NCI-H2081 treated with DMSO at 0.1 percent for 48 hours (cell line): ENCODE measurements at places on chromosomes 6 and 20.

DNA sequence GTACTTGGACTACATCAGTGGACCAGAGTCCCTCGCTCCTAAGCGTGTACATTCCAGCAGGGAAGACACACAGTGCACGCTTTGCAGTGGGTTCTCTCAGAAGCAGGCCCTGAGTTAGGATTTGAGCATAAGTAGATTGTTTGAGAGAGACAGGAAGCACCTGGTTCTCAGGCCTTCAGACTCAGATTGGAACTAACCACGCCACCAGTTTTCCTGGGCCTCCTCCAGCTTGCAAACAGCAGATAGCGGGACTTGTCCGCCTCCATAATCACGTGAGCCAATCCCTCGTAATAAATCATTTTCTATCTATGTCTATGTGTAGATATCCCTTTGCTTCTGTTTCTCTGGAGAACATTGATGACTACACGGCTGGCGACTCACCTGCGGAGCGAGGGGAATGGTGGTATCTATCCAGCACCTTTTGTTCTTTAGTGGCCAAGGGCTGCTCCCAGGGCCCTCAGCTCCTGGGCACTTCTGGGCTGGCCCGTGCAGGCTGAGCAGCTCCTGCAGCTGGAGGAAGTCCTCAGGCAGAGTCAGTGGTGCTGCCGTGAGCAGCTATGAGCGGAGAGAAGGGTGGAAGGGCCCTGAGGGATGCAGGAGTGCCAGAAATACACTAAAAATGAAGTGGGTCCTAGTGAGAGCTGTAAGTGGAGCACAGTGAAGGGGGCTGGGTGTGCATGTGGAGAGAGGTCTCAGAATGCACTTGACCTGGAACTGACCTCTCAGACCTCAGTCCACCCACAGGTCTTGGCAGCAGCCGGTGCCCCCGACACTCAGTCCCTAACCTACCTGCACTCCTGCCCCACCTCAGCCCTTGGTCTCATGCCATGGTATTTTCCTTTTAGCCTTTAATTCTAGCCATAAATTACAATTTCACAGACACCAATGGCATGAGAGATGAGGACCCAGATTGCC, 76.9 kb downstream of the STK35 start:
- DNase-seq: no peak

- DNase-seq: peak; percentile 33
Measured at GRCh38 chr6:28383235-28384142, 16.1 kb downstream of the ZSCAN12 start.

DNA sequence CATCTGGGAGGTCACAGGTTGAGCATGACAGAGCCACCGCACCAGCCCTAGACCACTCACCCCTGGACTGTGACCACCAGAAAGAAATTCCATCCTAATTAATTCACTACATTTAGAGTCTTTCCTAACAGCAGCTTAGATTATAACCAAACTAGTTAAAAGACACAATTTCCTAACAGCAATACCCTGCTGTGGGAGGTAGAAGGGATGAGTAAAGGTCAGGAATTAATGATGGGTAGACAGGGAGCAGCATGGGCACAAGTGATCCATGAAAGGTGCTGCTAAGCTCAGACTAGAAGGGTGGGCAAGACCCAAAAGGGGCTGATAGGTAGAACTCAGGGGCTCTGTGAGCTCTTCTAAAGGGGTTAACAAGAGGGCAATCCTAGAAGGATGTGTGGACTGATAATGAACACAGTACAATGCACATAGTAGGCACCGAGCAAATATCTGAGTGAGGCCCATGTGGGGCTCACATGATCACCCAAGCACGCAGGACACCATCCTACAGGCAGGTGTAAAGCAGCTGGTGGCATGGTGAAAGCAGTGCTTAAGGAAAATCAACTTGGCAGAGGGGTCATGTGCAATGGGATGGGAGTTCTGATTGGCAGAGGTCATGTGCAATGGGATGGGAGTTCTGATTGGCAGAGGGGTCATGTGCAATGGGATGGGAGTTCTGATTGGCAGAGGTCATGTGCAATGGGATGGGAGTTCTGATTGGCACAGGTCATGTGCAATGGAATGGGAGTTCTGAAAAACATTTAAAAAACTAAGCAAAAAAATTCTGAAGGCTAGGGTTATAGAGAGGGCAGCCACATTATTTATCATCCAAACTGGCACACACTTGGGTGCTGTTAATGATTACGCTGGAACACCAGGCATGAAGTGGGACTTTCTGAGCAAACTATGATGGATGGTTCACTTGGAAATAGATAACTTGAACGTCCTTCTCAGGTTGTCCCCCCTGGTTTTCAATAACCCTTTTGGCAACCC, 188.2 kb upstream of the FOXQ1 start:
- DNase-seq: no peak

- DNase-seq: no peak
Measured at GRCh38 chr20:23399568-23400241, 21.6 kb downstream of the NAPB start.

DNA sequence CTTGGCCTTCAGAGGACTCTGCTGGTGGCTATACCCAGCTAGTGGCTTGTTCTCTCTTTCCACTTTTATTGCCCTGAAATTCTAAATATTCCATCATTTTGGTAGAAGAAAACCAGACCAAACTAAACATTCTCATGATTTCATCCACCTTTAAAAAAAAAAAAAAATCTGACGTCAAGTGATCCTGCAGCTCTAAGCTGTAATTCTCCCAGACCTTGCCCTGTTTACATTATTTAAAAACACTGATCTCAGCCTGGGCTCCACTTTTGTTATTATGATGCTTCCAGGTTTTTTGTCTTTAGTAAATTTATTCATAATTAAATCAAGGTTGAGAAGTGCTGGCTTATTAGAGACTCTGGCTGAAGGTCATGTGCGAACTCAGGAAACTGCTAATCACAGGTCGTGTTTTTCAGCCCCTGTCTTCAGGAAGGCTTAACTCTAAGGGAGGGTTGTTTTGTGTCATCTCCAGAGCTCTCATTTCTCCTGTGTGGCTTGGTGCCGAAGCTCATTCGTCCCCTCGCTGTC, 114.4 kb downstream of the MTHFD1L start:
- DNase-seq: no peak

GRCh38 chr20:50040432-50041245, 57.9 kb downstream of the SNAI1 start:
- no peak for DNase-seq

DNA sequence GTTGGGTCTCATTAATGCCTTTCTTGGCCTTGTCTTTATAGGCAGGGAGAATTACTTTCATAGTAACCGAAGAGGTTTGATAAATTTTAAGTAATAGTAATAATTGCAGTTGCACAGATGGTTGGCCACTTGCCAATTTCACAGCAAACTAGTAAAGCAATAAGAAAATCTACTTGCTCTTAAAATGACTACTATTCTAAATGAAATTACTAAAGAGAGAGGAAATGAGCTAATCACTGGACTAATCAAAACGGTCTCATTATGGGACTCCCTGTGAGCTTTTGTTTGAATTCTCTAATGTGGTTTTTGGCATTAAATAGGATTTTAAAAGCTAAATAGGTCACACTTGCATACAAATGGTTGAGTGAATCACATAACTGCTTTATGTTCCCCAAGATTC, 227.4 kb upstream of the PLN start:
- peak; percentile 18 for DNase-seq

DNA sequence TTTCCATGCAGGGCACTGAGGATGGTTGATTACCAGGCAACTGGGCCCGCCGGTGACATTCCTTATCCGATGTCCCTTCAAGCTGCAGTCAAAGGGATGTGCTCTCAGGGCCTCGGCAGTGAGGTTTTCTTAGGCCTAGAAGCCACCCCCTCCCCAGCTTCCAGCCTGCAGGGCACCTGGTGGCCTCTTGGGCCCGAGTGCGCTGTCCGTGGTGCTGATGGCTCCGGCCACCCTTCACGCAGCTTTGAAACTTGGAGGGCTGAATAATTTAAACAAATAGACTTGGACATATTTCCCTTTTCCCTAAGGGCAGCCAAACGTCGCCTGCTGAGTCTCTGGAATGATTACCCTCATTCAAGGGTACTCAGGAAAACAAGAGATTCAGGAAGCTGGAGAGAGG, 8.9 kb upstream of the MLN start:
- DNase-seq: no peak

- DNase-seq: no peak
Measured at GRCh38 chr6:116010386-116010785, 50.3 kb downstream of the FRK start.

DNA sequence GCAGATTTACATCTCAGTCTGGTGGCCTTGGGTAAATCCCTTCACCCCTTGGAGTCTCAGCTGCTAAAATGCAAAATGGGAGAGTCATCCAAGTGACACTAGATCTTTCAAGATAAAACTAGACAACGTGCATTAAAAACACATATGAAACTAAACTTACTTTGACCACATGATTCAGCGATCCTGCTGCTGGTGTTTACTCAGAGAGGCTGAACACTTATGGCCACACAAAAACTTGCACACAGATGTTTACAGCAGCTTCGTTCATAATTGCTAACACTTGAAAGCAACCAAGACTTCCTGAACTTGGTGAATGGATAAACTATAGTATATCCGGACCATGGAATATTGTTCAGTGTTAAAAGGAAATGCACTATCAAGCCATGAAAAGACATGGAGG, 55.3 kb upstream of the GPR6 start:
- DNase-seq: no peak

GRCh38 chr6:10033223-10033829, 381.5 kb downstream of the TFAP2A start:
- no peak for DNase-seq

GRCh38 chr20:37454636-37455385, 66.2 kb upstream of the NNAT start:
- no peak for DNase-seq

DNA sequence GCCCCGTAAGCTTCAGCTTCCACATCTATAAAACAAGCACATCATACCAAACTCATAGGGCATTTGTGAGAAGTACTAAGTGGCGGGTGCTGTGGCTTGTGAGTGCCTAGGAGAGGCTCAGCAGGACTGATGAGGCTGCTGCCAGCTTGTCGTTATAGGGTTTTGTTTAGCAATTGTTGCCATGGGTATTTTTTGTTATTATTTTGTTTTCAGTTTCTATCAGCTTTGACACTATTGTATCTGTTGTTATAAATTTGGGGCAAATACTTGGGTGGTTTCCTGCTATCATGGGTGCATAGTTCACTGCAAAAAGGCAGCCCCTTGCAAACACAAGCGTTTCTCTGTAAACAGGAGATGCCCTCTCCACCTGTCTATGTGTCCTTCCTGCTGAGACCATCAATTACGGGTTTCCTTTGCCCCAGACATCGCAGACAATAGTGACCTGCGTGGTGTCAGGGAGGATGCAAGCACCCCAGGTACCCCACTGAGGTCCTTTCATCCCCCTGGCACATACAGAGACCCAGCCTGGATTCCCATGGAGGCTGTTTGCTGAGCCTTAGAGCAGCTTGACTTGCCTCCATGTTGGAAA, 3.1 kb upstream of the CCDC167 start:
- peak; percentile 69 for DNase-seq

GRCh38 chr6:71599359-71599758, 287.0 kb upstream of the RIMS1 start:
- no peak for DNase-seq

DNA sequence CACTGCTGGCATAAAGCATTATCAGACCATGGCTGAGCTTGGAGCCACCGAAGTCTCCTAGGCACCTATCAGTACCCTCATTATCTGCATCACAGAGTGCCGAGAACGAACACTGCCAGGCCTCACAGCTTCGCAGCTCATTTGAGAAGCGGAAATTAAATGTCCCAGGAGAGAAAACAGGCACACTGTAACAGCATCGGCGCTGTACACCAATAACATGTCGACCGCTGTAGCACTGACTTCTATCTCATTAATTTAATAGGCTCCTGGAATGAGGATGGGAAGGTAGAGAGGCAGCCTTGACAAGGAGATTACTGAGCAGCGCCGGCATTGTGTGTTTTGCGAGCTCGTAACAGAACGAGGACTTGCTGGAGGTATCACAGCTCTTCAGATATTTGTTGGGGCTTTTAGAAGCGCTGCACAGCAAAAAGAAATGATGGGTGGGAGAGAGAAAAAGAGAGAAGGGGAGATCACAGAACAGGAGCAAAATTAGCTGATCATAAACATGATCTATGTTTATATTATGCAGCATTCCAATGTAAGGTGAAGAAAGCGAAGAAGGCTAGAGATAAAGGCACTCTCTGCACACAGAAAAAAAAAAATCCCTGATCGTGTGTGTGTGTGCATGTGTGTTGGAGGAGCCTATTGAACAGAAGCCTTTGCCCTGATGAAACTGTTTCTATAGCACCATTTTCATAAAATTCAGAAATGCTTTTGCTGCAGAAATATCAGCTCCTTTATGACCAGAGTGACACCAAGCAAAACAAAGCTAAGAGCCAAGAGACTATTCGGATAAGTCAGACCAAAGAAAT, 29.2 kb downstream of the ID4 start:
- no peak for DNase-seq
